Stimulated activated CD8-positive, alpha-beta memory T cell treated with anti-CD3 and anti-CD28 coated beads, Interleukin-12 subunit alpha, Interleukin-12 subunit beta, amount 100 ng/mL, for 1 hour (primary cell): ENCODE measurements at places on chromosomes 16 and 17.

- no peak for DNase-seq
These were observed 1.3 kb downstream of the NAGS start for GRCh38 chr17:44005527-44006271.

- no peak for DNase-seq
These were observed 73.3 kb downstream of the ABCC12 start for GRCh38 chr16:48082516-48082915.

DNA sequence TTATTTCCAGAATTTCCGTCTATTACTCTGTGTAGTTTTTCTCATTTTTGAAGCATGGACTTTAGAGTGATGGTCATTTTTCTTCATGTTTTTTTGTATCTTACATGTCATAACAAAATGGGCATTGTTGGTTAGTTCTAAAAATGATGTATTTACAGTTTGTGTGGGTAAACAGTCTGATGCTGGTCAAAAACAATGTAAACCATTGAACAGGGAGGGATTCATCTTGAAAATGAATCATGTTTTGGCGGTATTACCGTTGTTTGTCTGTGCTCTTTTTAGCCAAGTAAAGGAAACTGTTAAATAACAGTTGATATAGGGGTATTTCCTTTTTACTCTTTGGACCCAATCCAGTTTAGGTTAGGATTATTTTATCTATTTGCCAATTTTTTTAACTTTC lies 315.8 kb downstream of the BCAS3 start:
- no peak for DNase-seq

DNA sequence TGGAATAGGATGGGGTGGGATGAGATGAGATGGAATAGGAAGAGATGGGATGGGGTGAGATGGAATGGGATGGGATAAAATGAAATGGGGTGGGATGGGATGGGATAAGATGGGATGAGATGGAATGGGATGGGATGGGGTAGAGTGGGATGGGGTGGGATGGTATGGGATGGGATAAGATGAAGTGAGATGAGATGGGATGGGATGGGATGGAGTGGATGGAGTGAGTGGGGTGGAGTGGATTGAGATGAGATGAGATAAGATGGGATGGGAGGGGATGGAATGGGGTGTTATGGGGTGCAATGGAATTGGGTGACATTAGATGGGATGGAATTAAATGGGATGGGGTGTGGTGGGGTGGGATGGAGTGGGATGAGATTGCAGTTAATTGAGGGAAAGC lies 279.2 kb upstream of the CDH5 start:
- no peak for DNase-seq

DNA sequence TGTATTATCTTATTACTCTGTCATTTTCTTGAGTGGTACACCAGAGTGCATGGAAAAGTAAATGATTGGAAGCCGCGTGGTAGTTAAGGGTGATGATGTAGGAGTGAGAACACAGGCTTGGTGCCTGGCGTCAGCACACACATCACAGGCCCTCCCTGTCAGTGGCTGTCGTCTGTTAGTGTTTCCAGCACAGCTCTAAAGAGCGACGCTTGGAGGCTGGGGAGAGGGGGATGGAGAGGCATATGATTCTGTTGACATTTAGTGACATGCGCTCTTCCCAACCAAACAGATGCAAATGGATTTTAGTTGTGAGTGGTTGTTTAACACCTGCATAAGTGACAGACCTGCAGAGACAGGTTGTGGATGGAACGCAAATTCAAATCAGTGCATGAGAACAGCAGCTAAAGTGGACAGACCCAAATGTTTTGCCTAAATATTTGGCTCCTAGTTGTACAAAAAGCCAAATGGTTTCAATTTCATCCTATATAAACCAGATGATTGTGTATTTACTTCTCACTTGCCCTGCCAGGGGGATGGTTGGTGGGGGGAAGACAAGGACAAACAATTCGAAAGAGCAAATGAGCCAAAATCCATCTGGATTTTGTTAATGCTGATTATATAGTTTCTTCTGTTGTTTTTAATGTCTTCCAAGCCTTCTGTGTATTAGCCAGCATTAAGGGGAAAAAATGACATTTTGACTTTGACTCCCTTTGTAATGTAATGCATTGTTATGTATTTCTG lies 222.3 kb downstream of the WWOX start:
- no peak for DNase-seq

GRCh38 chr17:47604598-47604927 lies 45.2 kb upstream of the KPNB1 start:
- DNase-seq, result no peak

GRCh38 chr16:84476401-84476800 lies 28.1 kb downstream of the MEAK7 start:
- no peak for DNase-seq
